Activated CD8-positive, alpha-beta memory T cell treated with anti-CD3 and anti-CD28 coated beads for 1 hour (primary cell): ENCODE measurements at places on chromosomes 6 and 20.

DNA sequence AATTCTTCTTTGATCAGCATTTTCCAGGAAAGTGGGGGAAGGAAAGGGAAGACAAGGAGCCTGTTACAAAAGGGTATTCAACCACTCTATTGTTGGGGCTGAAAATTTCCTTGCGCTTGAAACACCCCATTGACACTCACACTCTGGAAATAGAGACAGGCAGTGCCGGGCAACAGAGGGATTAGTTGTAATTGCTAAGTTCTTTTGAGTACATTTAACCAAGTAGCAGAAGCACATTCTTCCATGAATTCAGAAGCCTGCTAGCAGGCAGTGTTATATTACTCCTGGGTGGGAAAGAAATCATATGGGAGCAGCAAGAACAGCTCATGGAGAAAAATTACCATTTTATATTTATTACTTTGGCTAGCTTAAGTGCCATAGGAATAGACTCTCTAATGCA is 745.5 kb downstream of the C6orf118 start:
- DNase-seq: no peak

GRCh38 chr20:31543966-31544598 is 29.8 kb downstream of the HM13 start:
- DNase-seq: no peak

- DNase-seq: no peak
Measured at GRCh38 chr6:158561938-158562337, 2.0 kb downstream of the TMEM181 start.

DNA sequence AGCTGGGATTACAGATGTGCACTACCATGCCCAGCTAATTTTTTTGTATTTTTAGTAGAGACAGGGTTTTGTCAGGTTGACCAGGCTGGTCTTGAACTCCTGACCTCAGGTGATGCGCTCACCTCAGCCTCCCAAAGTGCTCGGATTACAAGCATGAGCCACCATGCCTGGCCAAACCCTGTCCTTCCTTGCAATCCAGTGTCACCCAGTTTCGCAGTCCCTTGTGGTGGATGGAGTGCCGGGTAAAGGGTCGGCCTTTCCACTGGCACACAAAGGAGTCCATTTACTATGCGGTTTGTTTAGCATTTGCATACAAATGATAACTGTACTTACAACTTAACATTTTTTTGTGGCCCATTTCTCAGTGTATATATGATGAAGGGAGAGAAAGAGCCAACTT is 99.3 kb upstream of the TIAM2 start:
- no peak for DNase-seq

- DNase-seq: no peak
Measured at GRCh38 chr6:120994573-120994967, 339.7 kb downstream of the TBC1D32 start.

DNA sequence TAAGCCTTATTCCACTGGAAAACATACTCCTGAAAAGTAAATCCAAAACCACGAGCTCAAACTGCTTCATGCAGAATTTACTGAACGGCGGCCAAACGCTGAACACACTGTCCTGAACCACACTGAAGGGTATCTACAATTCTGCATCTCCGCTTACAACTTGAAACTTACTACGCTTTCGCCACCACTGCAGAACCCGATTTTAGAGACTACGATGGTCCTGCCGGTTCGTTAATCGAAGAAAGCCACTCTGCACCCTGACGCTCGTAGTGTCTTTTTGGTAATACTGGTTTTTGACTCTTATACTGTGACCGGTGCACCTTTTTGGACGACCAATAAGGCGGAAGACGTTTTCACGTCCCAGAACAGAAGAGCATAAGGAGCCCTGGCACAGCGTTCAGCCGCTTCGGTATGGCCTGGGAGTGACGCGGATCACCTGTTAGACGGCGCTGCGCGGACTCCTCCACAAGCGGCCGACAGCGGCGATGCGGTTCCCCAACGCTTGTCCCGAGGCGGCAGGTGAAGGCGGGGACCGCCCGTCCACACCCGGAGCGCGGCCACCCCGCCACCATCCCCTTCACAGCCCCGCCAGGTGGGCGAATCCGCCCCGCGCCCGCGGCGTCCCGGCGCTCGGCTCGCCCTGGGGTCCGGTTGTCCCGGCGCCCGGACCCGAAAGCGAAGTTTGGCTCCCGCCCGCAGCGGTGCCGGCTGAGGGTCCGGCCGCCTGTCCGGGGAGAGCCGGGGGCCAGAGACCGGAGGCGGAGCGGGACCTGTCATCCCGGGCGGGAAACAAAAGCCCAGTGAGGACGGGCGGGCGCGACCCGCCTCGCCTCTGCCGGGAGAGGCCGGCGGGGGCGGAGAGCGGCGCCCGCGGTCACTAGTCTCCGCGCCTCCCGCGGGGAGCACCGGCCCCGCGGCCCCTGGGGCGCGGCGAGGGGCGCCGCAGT is 784 bp downstream of the FKBP5 start:
- peak; percentile 41 for DNase-seq

- no peak for DNase-seq
Measured at GRCh38 chr6:16649241-16649640, 112.0 kb downstream of the ATXN1 start.

GRCh38 chr6:157528931-157529653 is 148.1 kb downstream of the ZDHHC14 start:
- no peak for DNase-seq

- no peak for DNase-seq
Measured at GRCh38 chr6:77034161-77034560, 429.1 kb downstream of the HTR1B start.

- DNase-seq: no peak
Measured at GRCh38 chr6:14454473-14454775, 336.9 kb downstream of the CD83 start.

DNA sequence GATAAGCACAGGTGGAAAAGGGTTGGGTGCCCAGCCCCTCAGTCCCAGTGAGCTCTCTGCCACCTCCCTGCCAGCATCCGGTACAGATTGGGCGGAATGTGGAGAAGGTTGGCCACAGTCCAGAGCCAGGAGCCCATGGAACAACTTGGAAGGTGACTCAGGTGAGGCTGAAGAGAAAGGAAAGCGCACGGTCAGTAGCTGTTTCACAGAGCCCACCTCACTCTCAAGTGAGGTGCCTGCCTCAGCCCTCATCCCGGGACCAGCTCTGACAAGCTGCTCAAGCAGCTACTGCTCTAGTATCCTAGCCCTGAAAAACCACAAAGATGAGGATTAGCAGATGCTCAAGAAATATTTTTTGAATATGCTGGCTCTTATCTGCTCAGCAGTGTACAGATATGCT is 1.1 kb upstream of the MMP24OS start:
- no peak for DNase-seq

GRCh38 chr20:63744158-63744557 is 4.6 kb downstream of the SLC2A4RG start:
- no peak for DNase-seq

DNA sequence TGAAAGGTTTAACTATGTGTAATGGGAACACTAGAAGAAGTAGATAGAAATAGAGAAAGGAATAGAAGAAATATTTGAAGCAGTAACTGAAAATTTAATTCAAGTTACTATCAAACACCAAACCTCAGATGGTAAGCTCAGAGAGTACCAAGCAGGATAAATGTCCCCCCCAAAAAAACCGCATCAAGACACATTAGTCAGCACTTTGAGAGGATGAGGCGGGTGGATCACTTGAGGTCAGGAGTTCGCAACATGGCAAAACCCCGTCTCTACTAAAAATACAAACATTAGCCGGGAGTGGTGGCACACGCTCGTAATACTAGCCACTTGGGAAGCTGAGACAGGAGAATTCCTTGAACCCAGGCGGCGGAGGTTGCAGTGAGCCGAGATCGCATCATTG is 253.1 kb downstream of the C6orf118 start:
- DNase-seq: no peak

GRCh38 chr6:163916315-163917081 is 502.0 kb downstream of the QKI start:
- DNase-seq: no peak

- no peak for DNase-seq
Measured at GRCh38 chr6:142411145-142411544, 109.3 kb downstream of the ADGRG6 start.

DNA sequence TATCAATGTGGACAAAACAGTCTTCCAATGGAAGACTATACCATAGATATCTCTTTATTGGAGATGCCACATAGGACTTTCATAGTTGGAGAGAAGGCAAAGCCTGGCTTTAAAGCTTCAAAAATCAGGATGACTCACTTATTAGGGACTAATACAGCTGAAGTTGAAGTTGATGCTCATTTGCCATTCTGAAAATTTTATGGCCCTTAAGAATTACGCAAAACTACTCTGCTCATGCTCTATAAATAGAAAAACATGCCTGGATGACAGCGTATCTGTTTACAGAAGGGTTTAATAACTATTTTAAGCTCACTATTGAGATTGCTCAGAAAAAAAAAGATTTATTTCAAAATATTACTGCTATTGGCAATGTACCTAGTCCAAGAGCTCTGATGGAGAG is 155.5 kb upstream of the DST start:
- DNase-seq: no peak

DNA sequence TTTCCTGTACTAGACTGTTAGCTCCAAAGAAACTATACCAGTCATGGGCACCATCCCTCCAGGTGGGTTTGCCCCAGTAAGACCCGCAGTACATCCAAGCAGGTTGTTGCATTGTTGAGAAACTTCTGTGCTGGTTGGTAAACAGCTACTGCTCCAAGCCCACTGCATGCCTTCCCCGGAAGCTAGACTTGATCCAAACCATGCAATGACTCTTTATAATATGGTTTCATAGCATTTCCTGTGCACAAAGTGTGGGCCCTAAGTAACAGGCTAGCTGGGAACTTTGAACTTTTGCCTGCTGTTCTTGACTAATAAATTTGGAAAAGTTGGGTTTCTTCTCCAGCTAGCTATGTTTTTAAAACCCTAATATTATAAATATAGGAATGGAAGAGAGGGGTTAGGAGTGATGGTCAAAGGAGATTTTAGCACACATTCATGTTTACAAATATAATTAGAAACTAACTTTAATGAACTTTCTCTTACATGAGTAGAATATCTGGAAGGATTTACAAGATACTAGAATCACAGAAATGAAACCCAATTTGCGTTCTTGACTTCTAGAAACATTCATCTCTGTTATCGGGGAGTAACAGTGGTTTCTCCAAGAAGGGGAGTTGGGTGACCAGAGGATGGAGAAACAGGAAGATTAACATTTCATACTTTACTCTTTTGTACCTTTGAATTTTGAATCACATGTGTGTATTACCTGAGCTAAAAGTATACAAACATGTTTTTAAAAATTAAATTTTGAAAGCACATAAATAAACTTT is 51.7 kb downstream of the GFOD1 start:
- DNase-seq: no peak

- DNase-seq: no peak
Measured at GRCh38 chr20:57977141-57977540, 251.3 kb downstream of the ANKRD60 start.

GRCh38 chr6:149419696-149420404 is 19.8 kb downstream of the SUMO4 start:
- no peak for DNase-seq

GRCh38 chr20:55333798-55334197 is 671.5 kb downstream of the CBLN4 start:
- DNase-seq: no peak

DNA sequence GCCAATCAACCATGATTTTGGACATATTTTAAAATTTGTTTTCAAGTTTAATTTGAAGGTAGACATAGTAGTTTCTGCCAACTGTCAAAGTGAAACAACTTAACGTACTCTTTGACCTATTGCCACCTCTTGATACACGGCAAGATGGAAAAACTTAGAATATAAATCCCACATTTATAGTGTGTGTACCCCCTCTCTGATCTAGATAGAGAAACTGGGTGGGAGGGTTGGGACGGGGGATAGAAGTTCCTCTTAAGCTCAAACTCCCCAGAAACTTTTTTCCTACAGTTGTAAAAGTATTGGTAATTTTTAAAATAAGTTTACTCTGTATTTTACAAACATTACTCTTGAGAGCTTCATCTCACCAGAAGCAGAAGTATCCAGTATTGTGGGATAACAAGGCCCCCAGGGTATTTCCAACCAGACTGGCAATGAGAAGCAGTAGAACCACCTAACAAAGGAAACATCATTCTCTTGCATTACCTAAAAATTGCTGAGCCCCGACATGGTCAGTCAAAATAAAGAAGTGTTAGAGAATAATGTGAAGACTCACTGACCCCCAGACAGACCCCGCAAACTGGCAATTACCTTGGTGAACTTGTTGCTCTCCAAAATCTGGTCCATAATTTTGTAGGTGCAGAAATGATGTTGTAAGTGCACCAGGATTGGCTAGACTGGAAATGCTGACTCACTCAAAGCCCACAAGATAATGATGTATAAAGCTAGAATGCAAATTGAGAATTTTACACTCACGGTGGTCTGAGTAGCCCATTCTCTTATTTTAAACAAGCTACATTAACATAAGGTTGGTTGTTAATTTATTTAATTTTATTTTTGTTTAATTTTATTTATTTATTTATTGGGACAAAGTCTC is 74.7 kb upstream of the TNFAIP3 start:
- DNase-seq: no peak

DNA sequence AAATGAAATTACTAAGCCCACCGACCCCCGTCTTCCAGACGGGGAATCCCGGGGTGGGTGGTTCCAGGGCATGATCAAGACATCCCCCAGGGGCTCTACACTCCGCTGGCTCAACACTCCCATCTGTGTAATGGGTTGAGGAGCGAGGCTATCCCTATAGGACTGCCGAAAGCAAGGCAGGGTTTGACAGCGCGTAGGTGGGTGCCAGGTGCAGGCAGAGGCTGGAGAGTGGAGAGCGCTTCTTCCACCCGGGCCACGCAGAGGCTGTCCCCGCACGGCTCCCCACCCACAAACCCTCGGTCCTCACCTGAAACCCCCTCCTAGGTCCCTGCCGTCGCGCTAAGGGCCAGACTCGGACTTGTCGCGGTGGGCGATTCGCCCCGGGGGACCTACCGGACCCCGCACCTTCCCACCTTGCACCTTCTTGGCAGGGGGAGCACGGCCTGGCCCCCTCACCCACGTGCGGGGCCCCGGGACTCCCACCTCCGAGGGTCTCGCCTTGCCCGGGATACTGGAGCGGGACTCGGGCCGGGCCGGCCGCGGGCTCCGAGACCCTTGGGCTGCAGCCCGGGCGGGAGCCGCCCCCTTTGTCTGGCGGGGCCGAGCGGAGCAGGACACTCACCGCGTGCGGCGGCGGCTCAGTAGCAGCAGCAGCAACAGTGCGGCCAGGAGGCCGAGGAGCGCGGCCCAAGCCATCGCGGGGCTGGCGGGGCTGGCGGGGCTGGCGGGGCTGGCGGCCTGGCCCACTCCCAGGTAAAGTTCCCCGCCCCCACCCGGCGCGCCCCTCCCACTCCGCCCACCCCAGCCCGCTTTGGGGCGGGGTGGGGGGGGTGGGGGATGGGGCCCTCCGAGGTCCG is at the start of gene PTGIS:
PTGIS (minus strand) TSS at position 717 of the 857 bp plus-strand sequence; CDS start at position 696, 21 bp downstream.
- DNase-seq: no peak

DNA sequence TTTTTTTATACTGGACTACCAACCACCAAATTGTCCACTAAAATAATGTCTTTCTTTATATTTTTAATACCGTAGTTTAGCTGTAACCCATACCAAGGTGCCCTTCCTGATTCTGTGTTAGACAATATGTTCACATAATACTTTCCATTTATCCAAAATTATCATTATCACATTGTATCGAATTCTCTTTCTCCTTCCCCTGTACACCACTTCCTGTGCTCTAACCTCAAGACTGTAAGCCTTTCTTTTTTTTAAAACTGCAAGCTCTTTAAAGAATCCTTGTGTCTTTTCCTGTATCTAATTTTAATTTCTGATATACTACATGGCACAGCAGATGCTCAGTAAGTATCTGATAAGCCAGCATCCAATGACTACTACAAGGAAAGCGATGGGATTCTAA is 917.5 kb downstream of the EYS start:
- no peak for DNase-seq
